ENCODE measurements at places on chromosomes 6 and 20.
A peak's percentile ranks its signal among the peaks of the same experiment; 100 is the strongest.

DNA sequence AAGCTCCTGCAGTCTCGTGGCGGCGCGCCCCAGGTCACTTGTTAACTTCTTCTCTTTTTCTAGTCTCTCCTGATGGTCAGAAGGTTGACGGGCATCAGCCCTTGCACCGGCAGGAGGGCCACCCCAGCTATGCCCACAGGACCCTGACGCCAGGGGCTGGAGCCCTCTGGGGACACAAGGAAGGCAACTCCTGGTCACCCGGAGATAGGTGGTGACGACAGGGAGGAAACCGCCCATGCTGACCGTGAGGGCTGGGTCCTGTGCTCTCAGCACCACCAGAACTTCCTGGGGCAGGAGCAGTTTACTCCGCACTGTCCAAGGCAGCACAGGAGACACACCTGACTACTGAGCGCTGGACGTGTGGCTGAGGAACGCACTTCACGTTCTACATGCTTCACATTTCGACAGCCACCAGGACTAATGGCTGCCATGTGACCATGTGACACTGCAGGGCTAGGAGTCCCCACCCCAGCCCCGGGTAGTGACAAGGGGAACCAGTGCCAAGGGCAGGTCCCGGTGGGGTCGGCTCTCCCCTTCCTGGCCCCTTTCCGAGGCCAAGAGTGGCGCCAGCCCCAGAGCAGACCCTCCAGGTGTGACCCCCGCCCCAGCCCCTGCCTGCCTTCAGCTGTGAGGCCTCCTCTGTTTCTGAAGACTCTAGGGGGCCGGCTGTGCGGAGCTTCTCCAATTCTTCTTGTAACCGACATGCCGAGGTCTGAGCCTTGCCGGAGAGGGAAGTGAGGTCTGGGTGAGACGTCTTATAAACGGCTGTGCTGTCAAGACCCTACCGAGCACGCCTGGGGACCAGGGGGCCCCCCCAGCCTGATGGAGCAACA lies 45.2 kb downstream of the DSTN start:
- peak; percentile 68 for DNase-seq

- no peak for DNase-seq
These were observed 82.6 kb downstream of the TBX18 start for GRCh38 chr6:84681693-84682326.

- no peak for DNase-seq
These were observed 31.0 kb downstream of the TIAM2 start for GRCh38 chr6:155026022-155026705.

- DNase-seq, result no peak
These were observed 289.6 kb downstream of the RIMS1 start for GRCh38 chr6:72175916-72176315.

- no peak for DNase-seq
These were observed 252.3 kb downstream of the NKAIN2 start for GRCh38 chr6:124055963-124056362.

DNA sequence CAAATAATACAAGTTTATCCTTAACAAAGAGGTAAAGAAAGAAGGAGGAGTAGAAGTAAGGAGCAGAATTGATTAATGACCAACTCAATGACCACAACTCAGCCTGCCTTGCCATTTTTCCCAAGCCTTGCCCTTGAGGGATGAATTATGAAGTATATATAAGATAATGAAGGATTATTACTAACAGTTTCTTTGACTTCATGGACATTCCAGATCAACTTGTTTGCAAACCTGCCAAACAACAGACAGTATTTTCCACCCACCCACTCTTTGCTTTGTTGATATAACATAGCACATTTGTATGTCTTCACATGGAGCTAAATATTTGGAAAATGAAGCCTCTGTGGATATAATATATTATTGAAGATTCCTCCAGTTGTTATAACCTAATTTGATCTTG lies 9.9 kb upstream of the C6orf141 start:
- DNase-seq, result no peak
